ENCODE measurements at places on chromosomes 7 and 10.

- DNase-seq = no peak
These were observed 2.7 kb downstream of the BICC1 start for GRCh38 chr10:58515291-58515941.

GRCh38 chr10:92342796-92343195 lies 51.8 kb downstream of the MARCHF5 start:
- no peak for DNase-seq

DNA sequence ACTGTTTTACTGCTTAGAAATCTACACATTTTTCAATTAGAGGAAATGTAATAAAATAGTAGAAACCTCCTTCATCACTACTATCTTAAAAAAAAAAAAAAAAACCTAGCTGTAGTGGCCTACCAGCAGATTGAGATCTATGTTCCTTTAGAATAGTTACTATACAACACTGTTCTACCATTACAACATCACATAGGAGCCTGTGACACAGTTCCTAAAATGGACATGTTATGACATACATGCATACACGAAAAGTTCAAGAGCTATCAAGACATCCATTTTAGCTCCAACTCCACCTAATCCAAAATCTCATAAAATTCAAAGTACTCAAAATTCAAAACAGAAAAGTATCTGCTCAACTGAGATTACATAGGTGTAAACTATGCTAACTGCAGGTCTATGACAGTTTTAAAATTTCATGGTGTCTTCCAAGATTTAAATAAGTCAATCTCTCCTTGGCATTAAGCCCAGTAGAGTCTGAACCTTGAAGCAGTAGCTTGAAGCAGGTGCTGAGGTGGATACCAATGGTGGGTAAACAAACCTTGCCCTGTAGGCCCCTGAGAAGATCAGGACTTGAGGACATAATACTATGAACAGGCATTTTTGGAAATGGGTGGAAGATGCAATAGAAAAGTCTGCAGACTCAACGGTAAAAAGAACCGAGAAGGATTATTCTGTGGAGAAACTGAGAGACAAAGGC lies 17.0 kb downstream of the CACUL1 start:
- no peak for DNase-seq

DNA sequence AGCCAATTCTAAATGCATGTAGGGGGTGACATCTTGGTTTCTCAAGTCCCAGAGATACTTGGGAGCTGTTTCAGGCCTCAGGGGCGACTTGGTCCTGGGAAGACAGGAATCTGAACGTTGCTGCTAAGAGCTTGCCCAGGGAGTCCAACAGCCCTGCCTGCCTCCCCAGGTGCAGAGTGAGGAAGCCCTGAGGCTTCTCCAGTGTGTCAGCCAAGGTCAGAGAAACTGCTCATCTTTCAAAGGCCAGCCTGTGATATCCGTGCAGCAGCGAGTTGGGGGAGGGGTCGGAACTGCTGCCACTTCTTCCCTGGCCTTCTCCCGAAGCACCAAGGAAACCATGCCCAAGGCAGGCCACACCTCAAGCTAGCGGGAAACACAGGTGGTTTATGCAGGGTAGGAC lies 9.7 kb downstream of the GDF2 start:
- DNase-seq = no peak

GRCh38 chr7:109284943-109285342 lies 715.3 kb downstream of the DNAJB9 start:
- no peak for DNase-seq

DNA sequence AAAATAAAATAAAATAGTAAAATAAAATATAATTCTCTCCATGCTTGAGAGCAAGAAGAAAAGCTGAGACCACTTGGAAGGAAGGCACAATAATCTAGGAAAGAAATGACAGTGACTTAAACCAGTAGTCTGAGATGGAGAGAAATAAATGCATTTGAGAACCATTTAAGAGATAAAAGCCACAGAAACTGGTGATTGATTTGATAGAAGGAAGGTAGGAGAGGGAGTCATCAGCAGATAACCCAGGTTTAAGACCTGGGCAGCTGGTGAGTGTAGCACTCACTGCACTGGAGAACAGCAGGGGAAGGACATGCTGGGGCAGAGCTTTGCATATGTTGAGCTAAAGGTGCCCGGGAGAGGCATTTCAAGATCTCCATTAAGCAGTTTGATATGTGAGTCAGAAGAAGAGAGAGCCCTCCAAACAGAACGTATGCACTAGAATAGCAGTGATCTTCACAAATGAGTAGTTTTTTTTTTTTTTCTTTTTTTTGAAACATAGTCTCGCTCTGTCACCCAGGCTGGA lies 268.0 kb downstream of the DYNC1I1 start:
- DNase-seq = no peak

DNA sequence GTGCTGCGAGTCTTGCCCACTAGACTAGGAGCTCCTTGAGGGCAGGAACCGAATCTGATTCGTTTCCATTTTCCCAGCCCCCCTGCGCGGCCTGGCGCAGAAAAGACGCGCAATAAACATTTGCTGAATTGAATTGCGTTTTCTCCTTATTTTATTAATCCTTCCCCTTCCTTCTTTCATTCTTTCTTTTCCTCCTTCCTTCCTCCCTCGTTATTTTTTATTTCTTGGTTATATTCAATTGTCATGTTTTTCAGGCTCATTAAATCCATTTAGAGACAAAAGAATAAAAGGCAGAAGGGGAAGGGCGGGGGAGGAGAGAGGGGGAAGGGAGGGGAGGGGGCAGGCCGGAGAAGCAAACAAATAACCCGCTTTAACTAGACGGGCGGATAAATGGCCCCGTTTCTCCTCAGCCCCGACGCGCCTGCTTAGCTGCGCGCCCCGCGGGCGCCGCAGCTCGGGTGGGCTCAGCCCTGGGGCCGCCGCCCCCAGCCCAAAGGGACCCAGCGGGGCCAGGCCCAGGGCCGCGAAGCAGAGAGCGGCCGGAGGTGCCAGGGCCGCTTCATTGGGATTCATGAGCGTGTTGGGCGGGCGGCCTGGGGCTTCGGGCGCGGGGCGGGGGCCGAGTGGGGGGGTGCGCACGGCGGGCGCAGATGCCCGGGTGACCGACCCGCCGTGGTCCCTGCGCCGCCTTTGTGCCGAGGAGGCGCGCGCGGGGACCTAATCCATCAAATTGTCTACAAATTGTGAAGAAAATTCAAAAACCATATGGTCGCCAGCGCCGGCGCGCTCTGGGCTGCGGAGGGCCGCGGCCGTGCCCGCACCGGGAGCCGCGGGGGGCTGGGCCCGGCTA lies 5.0 kb downstream of the LBX1 start:
- DNase-seq = no peak

DNA sequence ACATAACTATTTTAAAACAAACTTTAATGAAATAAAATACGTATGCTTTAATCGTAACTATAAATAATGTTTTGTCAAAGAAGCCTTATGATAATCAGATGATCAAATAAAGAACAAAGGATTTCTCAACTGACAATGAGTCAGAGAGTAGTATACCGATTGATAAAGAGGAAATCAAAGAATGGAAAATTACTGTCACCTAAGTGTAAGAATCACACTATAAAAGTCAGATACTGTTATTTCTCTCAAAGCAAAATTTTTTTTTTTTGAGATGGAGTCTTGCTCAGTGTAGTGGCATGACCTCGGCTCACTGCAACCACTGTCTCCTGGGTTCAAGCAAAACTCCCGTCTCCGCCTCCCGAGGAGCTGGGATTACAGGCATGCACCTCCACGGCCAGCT lies 18.8 kb downstream of the DNAJC2 start:
- no peak for DNase-seq

GRCh38 chr7:117012284-117012683 lies 59.0 kb downstream of the ST7 start:
- DNase-seq = no peak

- no peak for DNase-seq
These were observed 492.5 kb downstream of the ARL4A start for GRCh38 chr7:13179775-13180523.

DNA sequence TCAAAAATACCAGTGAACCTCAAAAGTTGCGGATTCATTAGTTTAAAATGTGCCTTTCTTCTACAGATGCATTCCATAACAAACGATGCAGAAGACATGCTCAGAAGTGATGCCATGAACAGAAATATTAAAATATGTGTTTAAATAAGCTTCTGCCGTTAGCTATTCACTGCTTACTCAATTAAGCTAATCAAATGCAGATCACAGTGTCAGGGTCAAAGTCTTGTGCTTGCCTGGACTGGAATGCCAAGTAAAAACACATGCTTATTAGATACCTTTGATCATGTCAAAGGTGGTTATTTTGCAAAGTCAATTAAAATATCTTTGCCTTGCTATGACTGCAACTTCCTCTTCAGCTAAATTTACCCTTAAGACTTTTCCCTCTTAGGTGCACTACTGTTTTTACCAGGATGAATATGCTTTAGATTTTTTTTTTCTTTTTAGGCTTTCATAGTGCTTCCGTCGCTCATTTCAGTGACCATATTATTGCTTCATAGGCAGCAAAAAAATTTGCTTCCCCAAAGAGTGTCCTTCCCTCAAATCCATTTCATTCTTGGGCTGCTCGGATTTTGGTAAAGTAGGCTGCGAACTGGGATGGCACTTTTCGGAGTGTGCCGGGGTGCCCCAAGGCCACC lies 905 bp downstream of the ASB13 start:
- no peak for DNase-seq

DNA sequence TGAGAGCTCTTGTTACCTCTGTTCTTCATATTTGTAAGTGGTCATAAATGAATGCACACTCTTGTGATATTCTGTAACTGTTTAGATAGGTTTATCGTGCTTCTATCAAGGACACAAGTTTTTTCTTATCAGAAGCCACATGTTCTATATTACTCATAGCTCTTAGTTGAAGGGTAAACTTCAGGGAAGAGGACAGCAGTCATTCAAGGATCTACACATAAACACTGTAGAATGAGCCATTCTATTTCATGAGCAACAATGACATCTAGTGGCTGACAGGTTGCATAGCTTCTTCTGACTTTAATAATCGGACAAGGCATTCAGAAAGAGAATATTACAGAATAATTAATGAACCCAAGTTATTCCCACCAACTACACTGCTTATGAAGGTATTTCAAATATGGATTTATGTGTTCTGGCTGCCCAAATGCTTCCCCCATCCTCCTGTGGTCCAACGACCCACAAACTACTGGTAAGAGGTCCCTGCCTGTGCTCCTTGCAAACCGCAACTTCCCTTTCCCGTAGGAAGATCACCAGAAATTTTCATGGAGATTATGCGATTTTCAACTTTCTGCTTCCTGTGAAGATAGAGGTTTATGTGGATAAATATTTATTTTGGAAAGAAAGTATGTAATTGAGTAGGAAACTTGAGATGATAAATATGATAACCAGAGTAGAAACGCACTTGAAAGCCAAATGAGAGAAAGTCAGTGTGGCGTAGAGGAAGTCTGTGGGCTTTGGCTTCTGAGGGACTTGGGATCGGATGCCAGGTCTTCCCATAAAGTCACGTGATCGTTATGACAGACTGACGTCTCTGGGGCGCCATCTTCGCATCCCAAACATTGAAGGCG lies 16.8 kb upstream of the ABCB5 start:
- no peak for DNase-seq

- no peak for DNase-seq
These were observed 39.8 kb downstream of the SLC35B4 start for GRCh38 chr7:134276951-134277350.

DNA sequence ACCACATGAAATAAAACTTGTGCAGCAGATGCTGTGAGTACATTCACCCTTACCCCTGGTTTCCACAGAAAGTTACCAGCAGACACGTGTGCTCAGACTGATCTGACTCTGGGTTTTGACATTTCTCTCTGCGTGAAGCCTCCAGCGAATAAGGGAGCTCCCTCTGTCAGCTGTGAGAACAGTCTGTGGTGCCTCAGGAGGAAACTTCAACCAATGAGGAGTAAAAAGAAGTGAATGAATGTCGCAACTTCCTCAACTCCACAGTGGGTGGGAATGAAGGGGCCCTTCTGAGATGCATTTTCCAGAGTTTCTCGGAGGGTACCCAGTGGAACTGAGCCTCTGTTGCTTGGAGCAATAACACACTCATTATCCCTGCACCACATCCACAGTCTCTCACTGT lies 743.4 kb downstream of the TNS3 start:
- no peak for DNase-seq

GRCh38 chr10:100184840-100185239 lies 989 bp downstream of the ERLIN1 start:
- no peak for DNase-seq

DNA sequence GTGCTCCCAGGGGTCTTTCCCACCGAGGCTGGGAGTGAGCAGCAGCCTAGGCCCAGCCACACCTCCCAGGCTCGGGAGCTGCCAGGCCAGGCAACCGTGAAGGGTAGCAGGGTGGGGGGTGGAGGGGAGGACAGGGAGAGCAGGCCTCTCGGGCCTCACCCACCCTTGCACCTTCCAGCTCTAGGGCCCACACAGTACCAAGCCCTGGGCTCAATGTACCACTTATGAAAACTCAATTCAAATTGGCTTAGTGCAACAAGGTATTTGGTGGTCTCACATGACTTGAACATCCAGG lies 127.4 kb downstream of the FAM53B start:
- no peak for DNase-seq

GRCh38 chr10:14102056-14102455 lies 228.7 kb downstream of the FRMD4A start:
- no peak for DNase-seq

- DNase-seq = no peak
These were observed 54.7 kb downstream of the FGFR2 start for GRCh38 chr10:121543545-121543944.

DNA sequence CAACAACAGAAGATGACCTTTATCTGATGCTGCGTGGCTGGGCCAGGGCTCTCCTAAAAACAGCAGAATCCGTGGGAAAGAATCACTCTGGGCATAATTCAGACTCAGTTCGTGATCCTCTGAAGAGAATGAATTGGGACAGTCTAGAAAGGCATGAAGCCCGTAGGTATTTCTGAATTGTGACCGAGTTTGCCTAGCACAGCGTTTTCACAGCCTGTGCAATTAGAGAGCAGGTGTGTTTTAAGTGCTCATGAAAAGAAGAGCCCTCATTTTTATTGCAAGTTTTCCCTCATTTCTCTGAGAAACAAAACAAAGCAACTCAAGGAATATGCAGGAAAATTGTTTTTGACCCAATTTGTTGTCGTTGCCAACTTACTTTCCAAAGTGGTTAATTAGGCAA lies 366.2 kb downstream of the WDR11 start:
- DNase-seq = no peak

GRCh38 chr7:66558660-66559465 lies 69.8 kb upstream of the KCTD7 start:
- no peak for DNase-seq

Data from activated T-helper 1 cell treated with anti-CD3 and anti-CD28 coated beads, Interleukin-2, amount 50 U/mL, for 16 hours (primary cell).